ENCODE measurements at places on chromosomes 1 and 21.

GRCh38 chr1:231420299-231420958, 1.7 kb downstream of the EGLN1 start:
- no peak for DNase-seq

- DNase-seq: no peak
Observed at GRCh38 chr1:28259934-28260802, 850 bp downstream of the SESN2 start.

DNA sequence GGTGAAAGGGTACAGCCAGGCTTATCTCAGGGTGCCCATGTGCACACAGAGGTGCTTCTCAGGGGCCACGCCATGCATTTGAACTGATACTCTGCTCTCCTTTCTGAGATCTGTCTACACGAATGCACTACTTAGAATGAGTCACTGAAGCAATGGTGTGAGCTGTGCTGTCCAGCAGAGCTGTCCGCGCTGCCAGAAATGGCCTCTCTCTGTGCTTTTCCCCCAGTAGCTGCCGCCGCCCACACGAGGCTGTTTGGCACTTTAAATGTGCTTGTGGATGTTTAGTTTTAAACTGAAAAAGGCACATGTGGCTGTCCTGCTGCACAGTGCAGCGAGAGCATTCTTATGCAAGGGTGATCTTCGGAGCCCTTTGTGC, 87.1 kb upstream of the COL6A1 start:
- DNase-seq: no peak

DNA sequence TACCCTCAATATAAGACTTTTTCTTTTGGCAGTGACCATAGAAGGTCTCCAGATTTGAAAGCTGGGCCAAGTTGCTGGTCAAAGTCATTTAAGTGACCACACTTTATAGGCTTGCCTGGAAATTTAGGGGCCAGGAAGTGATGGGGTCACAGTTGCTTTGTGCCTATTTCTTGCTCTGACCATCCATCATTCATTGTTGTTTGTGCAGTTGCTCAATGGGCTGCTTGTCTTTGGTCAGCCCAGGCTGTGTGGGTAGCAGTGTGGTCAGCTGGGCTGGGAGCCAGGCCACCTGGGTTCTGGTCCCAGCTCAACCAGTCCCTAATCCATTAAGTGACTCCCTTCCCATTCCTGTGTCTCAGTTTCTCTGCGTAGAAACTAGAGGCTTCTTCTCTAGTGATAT, 2.1 kb upstream of the OTUD7B start:
- no peak for DNase-seq

Data from stimulated activated CD4-positive, alpha-beta T cell treated with anti-CD3 and anti-CD28 coated beads, Interleukin-1b, Interleukin-23, amount 100 ng/mL, for 4 hours (primary cell).